ENCODE measurements at places on chromosomes 2 and 18. TPM values are rescaled to one million over a fixed set of nuclear protein-coding genes. Genes with fewer than 3 reads are reported as not detected.

The CXCR1 gene
- total RNA-seq = not detected

The LOXHD1 gene
- not detected for total RNA-seq

The RMND5A gene
- 27.2 TPM for total RNA-seq

The NMUR1 gene
- total RNA-seq = not detected

The TBR1 gene
- total RNA-seq = not detected

The PJVK gene
- total RNA-seq = 14.6 TPM

The IKZF2 gene
- total RNA-seq = 22.2 TPM

The MC4R gene
- total RNA-seq = not detected

The TEKT4 gene
- 0.15 TPM for total RNA-seq

The ITGAV gene
- 25.0 TPM for total RNA-seq

The SERPINB7 gene
- 4.2 TPM for total RNA-seq

The FBLN7 gene
- 0.70 TPM for total RNA-seq

The CHRNA1 gene
- total RNA-seq = not detected
